ENCODE measurements at places on chromosomes 16 and 17.

DNA sequence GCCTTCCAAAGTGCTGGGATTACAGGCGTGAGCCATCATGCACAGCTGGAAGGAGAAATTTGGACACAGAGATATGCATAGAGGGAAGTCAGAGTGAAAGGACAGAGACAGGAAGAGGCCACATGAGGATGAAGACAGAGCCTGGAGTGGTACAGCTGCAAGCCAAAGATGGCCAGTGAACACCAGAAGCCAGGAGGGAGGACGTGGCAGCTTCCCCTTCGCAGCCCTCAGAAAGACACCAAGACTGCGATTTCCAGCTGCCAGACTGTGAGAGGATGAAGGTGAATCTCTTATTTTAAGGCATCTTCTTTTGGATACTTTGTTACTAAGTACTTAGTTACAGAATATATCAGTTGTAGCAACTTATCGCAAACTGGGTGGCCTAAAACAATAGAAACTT, 60.5 kb upstream of the PLCG2 start:
- peak; percentile 70 for DNase-seq

GRCh38 chr16:68227183-68227793, 8.6 kb downstream of the ESRP2 start:
- peak; percentile 17 for DNase-seq

DNA sequence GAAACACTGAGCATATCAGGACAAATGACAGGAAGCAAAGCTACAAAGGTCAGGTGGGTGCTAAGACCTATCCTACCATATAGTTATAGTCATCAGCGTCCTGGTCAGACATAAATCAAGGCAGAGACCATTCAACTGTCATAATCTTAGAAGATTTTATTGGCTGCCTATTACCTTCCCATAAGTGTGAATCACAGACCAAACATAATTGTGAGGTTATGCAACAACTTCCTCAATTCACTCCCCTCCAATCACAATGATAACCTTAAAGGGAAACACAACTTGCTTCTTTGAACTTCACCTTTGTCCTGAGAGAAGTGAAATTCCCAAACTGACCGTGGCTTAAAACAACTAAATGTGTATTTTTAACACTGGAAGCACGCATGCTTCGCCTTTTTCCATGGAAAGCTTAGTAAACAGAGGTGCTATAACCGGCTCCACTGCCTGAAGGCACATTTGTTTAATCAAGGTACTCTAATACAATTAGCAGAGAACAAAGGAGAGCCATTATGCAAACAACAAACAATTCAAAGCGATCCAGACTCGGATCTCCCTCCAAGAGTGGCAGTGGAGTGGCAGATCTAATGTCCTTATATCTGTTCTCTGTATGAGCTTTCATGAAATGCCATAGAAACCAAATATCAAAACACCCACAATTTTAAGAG, 84.9 kb downstream of the TMEM114 start:
- DNase-seq: no peak

DNA sequence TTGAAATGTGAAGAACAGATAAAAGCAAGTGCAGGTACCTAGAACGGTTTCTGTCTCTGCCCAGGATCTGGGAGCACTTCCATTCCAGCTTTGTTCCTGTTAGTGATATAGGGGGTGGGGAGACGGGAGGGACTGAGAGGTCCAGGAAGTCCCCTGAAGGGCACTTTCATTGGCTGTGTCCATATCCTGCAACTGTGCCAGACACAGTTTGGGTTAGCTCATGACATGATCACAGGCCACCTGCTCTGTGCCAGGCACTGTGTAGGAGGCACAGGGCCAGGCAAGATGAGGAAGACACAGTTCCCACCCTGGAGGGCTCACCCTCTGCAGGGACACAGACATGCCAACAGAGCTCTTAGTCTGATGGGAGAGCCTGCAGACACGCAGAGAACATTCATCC, 7.9 kb downstream of the CBLN1 start:
- no peak for DNase-seq

DNA sequence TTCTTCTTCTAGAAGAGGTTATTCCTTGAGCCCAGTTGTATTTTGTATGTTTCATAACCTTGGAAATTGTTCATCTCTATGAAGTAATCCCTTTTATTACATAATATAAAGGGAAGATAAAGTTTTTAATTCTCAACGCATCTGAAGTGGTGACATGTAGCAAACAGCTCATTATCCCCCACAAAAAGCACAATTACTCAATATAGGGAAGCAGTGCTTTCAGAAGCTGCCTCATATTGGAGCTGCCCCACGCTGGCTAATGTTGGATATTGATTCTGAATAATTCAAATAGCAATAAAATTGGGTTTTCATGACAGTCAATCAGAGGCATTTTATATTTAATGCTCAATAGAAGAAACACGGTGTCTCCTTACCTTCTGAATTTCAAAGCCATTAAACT, 604.3 kb upstream of the RBFOX1 start:
- no peak for DNase-seq

- DNase-seq: no peak
Observed at GRCh38 chr16:48201515-48202201, 42.4 kb upstream of the LONP2 start.

- DNase-seq: no peak
Observed at GRCh38 chr17:35846055-35846809, 22.5 kb downstream of the HEATR9 start.

GRCh38 chr17:48322060-48322459, 108.0 kb downstream of the SKAP1 start:
- DNase-seq: no peak
